Right renal cortex interstitium (tissue), 3 donors: ENCODE measurements at places on chromosomes 4 and X.

DNA sequence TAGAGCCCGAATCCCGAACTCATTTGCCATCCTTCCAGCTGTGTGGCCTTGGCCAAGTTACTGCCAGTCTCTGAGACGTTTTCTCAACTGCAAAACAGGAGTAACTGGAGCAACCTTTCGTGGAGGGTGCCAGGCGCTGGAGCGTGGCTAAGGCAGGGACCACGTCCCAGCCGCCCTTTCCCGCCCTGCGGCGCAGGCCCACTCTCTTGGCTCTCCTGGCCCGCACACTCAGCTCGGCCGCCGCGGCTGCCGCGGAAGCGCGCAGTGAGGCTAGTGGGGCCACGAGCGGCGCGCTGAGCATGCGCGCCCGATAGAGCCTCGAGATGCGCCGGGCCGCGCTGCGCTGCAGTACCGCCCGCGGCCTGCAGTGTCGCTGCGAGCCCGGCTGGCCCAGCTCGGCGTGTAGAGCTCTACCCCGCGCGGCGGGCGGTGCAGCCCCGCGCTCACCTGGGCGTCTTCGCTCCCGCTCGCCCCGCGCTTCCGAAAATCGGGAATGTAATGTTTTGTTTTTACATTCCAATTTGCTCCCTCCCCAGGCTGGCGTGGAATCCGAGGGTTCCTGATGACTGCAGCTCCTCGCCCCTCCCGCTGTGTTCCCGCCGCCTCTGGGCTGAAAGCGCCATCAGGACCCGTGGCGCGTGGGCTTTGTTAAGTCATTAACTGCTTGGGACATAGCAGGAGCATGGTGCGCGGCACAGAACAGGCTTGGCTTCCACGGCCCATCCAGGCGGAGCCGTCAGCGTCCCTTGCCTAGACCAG lies 4.0 kb upstream of the ZNF518B start:
- peak; percentile 64 for DNase-seq

GRCh38 chr4:11543706-11544105 lies 115.0 kb upstream of the HS3ST1 start:
- no peak for DNase-seq

- DNase-seq = no peak
Observed at GRCh38 chr4:128917781-128918180, 108.3 kb downstream of the JADE1 start.

DNA sequence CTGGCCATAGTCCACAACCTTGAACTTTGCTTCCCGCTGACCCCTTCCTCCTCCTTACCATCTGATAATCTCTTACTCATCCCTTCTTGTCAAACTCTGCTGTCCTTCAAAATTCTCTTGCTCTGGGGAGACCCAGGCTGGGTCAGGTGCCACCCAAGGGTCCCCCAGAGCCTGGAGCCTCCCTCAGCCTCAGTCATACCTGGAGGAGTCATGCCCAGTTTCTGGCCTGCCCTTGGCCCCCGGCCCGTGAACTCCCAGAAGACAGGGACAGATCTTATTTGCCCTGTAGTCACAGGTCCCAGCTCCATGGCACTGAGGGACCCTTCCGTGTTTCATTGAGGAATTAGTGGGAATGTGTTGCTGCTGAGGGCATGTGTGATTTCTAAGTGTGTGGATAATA lies 4.7 kb upstream of the GPR78 start:
- no peak for DNase-seq

GRCh38 chr4:17197070-17197469 lies 298.6 kb upstream of the LDB2 start:
- no peak for DNase-seq

DNA sequence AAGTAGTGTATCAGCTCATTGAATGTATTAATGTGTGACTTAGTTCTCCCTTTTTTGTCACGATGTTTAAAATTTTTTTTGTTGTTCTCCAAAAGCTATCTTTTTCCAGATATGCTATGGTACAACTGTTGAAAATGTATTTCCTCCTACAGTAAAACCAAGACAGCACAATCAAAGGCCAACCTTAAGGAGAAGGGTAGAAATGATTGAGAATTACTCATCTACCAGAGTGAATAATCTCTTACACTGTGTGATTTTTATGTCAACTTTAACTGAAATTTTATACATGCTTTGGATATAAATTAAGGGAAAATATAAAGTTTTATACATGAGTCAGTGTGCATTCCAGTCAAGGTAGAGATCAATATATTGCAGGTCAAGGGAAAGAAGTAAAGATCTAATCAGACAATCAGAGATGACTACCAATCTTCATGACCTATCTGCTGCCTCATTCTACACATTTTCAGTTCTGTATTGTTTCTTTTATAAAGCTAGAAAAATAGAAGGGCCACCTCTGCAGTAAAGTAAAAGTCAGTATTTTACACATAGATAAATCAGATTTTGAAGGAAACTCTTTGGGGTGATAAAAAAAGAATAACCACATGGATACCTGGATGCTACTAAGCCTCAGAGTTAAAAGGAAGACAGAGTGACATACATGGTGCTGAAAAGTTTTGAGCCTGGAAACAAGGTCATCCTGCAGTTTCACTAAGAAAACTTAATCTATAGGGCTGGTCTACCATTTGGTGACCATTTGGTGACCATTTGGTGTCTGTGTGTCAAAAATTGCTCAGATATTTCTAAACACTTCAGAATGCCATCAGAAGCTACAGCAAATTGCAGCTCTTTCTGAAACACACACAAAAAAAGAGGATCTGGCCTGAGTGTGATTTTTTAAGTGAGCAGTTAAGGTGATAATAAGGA lies 1.6 kb downstream of the FAM13A start:
- no peak for DNase-seq

GRCh38 chr4:180664766-180665368 lies 1578.3 kb upstream of the TENM3 start:
- DNase-seq = peak; percentile 80

DNA sequence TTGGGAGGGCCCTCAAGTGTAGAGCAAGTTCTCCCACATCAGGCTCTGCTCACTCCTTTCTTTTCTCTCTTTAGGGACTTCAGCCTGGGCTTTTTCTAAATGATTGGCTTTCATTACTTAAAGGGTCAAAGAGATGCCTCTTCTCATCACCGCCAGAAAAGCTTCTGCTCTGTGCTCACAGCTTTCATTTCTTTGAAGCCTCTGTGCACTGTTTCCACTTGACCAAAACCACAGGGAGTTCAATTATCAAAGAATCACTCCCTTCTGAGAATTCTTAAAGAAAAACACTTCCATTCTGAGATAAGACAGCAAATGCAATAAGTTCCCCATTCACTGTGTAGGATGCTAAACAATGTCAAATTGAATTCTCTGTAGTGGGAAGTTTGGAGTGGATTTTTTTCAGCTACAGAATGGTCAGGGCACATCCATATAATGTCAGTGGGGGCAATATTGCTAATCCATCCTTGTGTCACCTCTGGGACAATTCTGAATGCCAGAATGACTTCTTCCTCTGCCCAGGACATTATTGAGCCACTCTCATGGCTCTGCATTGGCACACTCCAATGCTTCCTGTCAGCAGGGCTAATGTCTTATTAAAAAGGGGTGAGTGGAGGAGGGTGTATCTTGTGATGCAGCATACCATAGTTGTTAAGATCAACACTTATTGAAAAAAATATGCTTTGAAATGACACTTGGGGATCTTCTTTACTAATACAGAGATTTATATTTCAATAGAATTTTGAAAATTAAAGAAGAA lies 217.6 kb downstream of the SNCA start:
- DNase-seq = no peak

DNA sequence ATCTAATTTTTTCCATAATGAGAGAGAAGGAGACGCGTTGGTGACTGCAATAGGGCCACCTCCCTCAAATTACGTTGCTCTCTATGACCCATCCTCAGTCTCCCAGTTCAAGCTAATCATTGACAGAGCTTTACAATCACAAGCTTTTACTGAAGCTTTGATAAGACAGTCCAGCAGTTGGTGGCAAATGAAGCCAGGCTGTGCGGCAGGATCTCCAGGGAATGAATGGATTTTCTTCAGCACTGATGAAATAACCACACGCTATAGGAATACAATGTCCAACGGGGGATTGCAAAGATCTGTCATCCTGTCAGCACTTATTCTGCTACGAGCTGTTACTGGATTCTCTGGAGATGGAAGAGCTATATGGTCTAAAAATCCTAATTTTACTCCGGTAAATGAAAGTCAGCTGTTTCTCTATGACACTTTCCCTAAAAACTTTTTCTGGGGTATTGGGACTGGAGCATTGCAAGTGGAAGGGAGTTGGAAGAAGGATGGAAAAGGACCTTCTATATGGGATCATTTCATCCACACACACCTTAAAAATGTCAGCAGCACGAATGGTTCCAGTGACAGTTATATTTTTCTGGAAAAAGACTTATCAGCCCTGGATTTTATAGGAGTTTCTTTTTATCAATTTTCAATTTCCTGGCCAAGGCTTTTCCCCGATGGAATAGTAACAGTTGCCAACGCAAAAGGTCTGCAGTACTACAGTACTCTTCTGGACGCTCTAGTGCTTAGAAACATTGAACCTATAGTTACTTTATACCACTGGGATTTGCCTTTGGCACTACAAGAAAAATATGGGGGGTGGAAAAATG lies at the start of gene KLB:
KLB (plus strand) TSS at position 168 of the 821 bp plus-strand sequence; CDS start at position 188, 20 bp downstream.
- DNase-seq = no peak

DNA sequence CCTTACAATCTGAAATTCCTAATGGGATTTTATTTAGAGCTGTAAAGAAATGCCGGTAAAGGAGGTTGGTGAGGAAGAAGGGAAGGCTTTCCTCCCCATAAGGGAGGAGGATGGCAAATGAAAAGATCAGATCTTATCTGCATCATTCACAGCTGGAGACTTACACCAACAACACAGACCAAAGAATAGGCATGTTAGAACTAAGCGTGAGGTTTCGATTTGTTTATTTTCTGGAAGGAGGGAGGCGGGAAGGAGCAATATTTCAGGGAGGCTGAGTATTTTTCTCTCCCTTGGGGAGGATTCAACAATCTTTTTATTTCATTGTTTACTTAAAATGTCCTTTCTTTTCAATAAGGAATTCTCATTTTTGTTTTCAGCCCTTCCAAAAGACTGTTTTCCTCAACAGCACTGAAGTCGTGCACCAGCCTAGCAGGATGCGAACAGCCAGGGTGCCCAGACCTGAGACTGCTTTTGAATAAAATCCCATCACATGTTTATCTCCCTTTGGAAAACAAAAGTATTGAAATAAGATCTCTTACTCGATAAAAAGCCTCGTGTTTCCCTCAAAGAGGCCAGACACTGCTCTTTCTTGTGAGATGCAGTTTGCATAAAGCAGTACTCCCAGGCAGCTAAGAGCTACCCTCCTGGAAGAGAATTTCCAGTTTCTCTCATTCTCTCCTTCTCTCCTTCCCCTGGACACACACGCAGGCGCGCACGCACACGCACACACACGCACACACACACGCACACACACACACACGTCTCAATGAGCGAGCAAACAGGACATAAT lies 236.1 kb downstream of the MGST2 start:
- DNase-seq = no peak

- no peak for DNase-seq
Observed at GRCh38 chr4:17027495-17027894, 129.1 kb upstream of the LDB2 start.

DNA sequence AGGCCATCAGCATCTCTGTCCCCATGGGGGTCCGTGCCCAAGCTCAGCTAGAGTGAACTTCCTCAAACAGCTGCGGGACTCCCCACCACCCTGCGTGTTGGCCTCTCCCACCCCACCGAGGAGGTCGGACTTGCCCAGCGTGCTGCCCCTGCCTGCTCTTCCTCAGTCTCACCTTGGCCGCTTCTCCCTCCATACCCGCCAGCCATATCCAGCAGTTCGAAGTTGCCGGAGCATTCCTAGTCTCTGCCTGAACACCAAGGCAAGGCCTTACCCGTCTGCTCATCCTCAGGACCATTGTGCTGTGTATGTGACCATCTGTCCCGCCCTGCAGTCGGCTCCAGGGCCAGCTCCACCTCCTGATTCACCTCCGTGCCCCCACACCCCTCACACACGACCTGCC lies 84.5 kb downstream of the WFS1 start:
- no peak for DNase-seq

DNA sequence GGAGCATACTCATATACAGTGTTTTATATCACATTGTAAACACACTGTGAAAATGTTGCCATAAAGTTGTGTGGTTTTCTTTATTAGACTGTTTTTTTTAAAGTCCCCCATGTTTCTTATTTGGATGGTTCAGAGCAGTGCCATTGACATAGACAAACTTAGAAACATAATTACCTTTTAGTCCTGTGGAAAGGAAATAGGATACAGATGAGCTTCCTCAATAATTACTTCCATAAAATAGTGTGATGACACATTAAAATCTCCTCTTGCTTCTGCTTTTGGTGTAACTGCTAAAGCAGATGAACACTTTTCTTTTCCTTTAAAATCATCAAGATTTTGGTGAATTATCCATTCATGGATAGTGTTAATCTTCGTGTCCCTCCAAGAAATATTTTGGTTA lies 52.9 kb upstream of the LIMCH1 start:
- DNase-seq = no peak

GRCh38 chrX:154373340-154374306 lies 811 bp downstream of the FLNA start:
- no peak for DNase-seq

- no peak for DNase-seq
Observed at GRCh38 chr4:125928652-125929051, 613.9 kb downstream of the FAT4 start.

DNA sequence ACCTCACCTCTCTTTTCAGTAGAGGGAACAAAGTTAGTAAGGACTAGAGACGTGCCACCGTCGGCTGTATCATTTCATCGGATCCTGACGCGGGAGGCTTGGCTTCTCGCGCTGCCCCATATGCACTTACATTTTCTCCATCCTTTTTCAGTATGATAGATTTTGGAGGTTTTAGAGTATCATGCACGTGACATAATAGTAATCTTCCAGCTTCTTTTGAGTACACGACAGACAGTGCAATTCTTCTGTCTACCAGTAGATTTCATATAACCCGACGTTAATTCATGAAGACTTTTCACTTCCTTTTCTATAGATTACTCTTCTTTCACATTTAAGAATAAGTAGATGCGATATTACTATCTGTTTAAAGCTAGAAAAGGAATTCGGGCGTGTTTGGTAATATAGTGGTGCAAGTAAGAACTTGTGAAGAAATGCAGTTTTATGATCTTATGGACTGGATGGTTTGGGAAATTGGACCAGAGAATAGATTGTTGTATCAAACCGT lies 1.0 kb downstream of the CDS1 start:
- no peak for DNase-seq

- no peak for DNase-seq
Observed at GRCh38 chr4:38170338-38171169, 210.4 kb downstream of the PTTG2 start.
